NCI-H446 treated with DMSO at 0.1 percent for 48 hours (cell line): ENCODE measurements at places on chromosomes 1 and 21.
A peak's percentile ranks its signal among the peaks of the same experiment; 100 is the strongest.

- DNase-seq, result peak; percentile 54
Observed at GRCh38 chr1:23772049-23772853, 6.0 kb upstream of the PITHD1 start.

- peak; percentile 97 for DNase-seq
Observed at GRCh38 chr1:93078986-93079654, at the start of gene MTF2. MTF2 (plus strand) TSS chr1:93079283; CDS start chr1:93079527, 244 bp downstream.

DNA sequence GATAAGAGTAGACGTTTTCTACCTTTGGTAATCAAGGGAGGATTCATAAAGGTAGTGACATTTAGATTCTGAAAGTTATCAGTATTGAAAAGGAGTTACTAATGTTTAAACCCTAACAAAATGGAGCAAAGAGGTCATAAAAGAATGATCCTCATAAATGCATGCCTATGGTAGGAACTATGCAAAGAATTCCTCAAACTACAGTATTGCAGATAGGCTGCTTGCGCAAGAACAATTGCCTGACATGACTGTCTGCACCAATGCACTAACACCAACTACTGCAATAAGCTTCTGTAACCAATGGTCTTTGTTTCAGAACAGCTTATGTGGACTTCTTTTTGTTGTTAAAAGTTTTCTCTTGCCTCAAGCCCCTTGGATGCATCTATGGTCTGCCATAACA is 597.3 kb upstream of the ADGRL4 start:
- DNase-seq, result no peak

DNA sequence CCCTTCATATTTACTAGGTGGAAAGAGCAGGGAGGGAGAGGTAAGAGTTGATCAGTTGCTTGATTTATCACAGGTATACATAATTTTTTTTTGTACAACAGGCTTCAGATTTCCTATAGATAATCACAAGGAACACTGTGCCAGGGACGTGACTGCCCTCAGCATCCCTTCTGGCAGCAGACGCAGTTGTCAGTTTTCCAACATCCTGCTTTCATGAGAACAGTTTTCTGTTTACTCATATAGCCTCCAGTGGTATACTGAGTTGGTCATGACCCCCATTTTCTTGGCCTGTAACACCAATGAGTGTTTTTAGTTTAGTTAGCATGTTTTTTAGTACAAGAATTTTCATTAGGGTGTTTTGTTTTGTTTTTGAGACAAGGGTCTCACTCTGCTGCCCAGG is 37.9 kb upstream of the PTPRF start:
- peak; percentile 47 for DNase-seq

GRCh38 chr21:43899307-43900077 is 34.5 kb downstream of the AGPAT3 start:
- DNase-seq, result no peak

DNA sequence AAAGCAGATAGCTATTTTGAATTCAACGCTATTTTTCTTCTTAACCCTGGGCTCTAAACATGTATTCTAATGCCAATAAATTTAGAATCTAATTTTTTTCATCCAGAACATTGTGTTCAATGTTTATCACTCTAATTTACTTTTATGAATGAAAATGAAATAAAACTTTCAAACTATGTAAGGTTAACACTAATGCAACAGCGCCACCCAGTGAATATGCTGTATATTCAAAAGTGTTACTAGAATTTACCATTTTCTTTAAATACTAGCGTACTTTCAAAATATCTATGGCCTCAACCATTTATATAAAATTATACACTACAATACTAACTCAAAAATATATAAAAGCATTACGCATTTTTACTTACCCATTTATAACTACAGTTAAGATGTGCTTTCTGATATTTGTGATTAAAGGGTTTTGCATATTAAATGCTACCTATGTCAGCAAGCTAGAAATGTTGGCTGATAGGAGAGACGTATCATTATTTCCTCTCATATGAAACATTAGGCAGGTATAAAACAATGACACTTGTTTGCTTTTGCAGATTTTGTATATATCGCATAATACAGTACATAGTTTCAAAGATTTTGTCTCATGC is 5.9 kb upstream of the NUF2 start:
- no peak for DNase-seq

GRCh38 chr1:108830119-108831008 is 26.5 kb downstream of the AKNAD1 start:
- DNase-seq, result peak; percentile 71

DNA sequence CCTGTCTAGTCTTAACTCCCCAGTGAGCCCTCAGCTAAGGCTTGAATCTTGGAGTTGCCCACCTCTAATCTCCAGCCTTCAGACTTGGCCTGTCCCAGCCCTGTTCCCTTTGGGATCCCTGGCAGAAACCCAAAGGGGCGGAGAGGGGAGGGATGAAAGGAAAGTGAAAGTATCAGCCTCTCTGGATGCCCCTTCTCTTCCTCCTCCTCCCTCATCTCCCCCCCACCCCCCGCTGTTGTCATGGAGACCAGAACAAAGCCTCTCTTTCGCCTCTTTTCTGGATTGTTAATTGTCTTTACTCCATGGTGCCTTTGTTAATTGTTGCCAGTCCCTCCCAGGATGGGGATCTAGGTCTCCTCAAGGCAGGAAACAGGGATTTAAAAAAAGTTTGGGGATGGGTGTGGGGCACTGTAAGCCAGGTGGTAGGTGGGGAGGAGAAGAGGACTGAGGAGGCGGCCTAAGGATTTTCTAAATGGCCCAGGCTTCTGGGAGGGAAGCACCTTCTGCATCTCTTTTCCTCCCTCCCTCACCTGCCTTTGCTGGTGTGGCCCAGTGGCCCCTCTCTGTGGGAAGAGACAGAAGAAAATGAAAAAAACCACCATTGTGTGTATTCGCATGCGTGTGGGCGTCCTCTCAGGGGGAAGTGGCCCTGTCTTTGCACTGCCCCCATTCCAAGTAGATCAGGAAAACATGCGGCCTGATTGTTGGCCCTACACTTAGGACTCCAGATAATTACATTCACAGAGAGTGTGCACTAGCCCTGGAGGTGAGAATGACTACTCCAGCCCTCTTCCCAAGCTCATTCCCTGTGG is 7.5 kb upstream of the SOX13 start:
- no peak for DNase-seq

- no peak for DNase-seq
Observed at GRCh38 chr1:63147783-63148182, 174.6 kb upstream of the FOXD3 start.

DNA sequence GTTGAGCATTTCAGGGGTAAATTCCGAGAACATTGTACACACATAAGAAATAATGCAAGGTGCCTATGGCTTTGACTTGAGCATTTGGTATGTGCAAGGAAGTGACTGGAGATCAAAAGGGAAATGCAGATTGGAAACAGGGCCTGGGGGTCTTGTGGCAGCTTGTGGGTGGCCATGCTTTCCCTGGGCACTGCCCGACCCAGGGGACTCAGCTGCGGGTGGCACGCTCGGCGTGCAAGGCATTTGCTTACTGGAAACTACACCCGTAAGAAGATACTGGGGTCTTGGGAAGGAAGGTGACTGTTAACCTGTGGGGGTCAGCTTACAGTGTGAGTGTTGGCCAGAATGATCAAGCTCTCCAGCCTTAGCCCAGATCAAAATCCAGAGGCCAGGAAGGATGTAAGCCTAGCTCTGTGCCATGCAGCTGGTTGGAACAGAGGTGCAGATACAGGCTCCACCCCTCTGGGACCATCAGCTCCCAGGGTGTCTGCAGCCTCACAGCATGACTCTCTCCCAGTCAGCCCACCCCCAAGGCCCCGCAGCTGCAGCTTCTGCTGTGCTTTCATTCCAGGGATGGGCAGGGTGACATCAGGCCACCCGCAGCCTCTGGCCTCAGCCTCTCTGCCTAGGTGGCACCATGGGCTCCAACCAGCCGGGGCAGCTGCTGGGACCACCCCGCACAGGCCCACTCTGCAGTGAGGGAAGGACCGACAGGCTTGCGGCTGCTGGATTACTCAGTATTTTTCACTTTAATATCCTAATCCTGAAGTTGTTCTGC is 55.1 kb downstream of the KIF26B start:
- DNase-seq, result no peak

DNA sequence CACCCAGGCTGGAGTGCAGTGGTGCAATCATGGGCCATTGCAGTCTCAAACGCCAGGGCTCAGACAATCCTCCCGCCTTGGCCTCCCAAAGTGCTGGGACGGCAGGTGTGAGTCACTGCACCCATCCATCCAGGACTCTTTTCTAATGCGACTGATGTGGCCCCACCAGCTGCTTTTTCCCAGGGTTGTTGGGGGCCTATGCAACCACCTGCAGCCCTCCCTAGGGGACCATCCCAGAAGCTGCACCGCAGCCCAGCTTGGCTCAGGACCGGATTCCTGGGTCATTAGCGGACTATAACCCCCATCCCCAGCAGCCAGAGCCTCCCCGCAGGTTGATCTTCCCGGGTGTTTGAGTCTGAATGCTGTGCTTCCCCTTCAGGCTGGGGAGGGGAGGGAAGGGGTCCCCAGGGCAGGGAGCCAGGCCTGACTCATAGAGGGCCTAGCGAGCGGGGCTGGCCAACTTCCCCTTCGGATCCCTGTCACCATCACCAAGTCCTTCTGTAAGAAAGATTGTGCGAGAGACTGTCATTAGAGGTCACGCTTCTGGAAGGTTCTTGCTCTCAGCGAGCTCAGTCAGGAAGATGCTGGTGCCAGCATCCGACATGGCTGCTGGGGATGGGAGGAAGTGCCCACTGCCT is 108.7 kb upstream of the ACTRT2 start:
- DNase-seq, result no peak

DNA sequence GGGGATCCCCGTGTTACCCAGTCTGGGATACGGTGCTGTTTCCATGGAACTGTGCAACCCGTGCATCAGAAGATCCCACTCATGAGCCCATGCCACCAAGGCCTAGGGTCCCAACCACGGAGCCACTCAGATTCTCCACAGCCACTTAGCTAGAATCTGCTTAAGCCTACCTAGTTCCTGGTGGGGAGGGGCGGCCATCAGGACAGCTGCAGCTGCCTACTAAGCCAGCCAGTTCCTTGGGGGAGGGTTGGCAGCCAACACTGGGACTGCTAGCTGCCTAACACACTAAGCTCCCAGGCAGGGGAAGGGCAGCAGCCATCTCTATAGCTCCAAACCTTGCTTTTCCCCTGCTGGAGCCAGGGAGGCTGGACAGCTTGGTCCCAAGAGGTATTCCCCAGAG is 549.2 kb upstream of the BRINP3 start:
- no peak for DNase-seq

DNA sequence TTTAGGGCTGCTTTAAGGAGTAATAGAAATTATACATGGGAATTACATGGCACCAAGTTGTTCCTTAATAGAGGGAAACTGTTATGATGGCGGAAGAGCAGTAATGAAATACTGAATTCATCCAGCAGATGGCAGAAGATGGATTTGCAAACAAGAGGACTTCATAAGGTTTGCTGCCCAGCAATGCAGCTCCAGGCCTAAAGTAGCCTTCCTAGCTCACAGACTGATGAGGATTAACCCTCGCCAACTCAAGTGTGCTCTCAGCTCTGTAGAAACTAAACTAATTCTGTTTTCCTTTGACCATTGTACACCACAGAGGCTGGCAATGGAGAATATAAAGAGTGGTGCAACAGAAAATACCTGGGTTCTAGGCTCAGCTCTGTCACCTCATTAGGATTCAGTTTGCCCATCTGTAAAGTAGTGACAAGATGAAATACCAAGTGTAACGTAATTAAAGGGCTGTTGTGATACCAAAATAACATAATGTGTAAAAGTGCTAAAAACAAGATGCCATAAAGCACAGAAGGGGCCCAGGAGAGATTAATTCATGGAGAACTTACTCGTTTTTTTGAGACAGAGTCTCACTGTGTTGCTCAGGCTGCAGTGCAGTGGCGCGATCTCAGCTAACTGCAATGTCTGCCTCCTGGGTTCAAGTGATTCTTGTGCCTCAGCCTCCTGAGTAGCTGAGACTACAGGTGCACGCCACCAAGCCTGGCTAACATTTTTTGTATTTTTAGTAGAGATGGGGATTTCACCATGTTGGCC is 102.4 kb upstream of the SERBP1 start:
- peak; percentile 59 for DNase-seq

- DNase-seq, result no peak
Observed at GRCh38 chr1:84998642-84999280, 1.8 kb upstream of the MCOLN2 start.

- DNase-seq, result peak; percentile 38
Observed at GRCh38 chr1:8015036-8015808, 10.9 kb downstream of the ERRFI1 start.

GRCh38 chr1:239657291-239657690 is 270.9 kb downstream of the CHRM3 start:
- no peak for DNase-seq

- DNase-seq, result no peak
Observed at GRCh38 chr21:46084709-46085108, 13.2 kb upstream of the COL6A2 start.
